ENCODE measurements at places on chromosomes 11 and 22. TPM values are rescaled to one million over a fixed set of nuclear protein-coding genes. Genes with fewer than 3 reads are reported as not detected.

DNA sequence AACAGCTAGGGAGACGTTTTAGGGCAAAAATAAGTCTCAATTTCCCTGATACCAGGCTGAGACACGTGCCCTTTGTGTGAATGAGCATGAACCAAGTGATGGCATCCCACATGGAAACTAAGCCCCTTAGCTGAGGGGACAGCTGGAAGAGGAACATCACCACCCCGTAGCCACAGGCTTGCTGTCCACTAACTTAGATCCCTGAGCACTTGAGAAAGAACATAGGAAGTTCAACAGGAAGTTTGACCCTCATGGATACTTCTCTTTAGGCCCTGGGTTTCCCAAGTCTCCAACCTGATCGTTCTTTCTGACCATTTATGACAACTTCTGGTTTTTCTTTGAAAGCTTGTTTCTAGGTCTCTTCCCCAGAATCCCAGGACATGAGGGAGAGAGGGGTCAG lies 11.6 kb upstream of the CKAP5 start:
- no peak for DNase-seq

DNA sequence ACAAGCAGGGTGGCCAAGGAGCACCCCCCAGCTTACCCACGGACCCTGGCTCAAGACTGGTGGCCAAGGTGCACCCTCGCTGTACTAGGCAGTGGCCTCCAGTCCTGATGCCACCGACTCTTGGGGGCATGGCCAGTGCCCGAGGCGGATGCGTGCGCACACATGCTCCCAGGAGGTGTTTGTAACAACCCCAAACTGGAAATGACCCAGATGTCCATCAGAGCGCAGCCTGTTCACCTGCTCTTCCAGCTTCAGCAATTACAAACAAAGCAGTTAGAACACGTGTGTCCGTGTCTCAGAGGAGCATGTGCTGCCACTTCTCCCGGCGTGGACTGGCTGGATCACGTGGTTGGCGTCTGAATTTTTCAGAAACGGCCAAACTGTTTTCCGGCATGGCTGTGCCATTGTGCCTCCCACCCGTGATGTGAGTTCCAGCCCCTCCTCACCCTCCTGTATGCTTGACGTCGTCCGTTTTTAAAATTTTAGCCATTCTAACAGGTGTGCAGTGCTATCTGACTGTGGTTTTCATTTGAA lies 7.1 kb upstream of the MUC6 start:
- no peak for DNase-seq

DNA sequence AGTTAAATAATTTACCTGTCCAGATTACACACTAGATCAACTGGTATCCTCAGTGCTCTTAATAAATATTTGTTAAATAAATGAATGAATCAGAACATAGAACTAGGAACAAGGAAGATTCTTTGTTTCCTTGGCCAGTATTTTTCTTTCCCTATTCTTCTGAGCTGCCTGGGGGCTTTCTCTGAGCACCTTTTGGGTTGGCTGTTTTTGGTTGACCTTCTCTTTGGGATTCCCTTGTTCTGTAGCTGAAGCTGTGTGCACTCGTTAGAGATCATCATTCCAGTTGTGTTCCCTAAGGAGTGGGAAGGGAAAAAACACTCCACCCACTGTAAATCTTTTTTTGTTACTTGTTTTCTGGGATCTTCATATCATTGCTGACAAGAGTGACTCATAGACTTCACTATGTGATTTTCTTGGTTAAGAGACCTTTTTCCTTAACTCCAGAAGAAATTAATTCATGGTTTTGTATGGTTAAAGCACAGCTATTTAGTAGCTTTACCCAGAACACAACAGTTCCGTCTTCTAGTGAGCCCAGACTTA lies 84.3 kb downstream of the STIM1 start:
- peak; percentile 73 for DNase-seq

PLEKHA7 gene
- polyA plus RNA-seq, result 0.04 TPM

- DNase-seq, result no peak
Observed at GRCh38 chr11:102118937-102119336, 8.7 kb downstream of the YAP1 start.

MGAT3 gene
- polyA plus RNA-seq, result 0.66 TPM

DNA sequence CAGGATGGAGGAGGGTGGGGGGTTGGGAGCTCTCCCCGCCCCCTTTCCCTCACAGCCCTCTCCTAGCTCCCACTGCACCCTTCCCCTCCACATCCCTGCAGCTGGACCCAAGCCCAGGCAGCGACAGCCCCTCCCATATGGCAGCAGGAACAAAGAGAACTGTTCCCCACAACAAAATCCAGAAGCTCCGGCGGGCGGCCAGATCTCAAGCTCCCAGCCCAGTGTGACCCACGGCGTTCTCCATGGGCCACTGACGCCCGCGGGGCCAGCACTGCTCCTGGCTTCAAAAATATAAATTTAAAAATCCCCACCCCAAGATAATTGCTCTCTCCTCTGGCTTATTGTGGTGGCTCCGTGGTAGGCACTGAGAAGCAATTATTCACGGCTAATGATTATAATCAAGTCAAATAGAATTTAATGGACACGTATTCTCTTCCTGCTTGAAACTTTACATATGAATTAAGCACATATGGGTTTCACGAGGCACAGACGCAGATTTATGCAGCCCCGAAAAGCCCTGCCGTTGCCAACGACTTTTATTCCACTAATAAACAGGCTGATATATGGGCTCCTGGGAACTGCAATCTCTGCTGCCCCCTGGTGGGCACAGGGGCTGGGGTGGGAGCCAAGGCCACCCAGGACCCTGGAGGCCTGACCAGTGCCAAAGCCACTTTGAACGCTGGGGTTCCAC lies 17.5 kb downstream of the MACROD1 start:
- no peak for DNase-seq

PLA2G6 gene
- polyA plus RNA-seq, result 10.1 TPM

CARD10 gene
- polyA plus RNA-seq, result 2.3 TPM

GRCh38 chr22:44271732-44272400 lies 40.9 kb downstream of the SHISAL1 start:
- no peak for DNase-seq

GRCh38 chr11:64447831-64448598 lies 89.1 kb downstream of the RPS6KA4 start:
- no peak for DNase-seq

DNA sequence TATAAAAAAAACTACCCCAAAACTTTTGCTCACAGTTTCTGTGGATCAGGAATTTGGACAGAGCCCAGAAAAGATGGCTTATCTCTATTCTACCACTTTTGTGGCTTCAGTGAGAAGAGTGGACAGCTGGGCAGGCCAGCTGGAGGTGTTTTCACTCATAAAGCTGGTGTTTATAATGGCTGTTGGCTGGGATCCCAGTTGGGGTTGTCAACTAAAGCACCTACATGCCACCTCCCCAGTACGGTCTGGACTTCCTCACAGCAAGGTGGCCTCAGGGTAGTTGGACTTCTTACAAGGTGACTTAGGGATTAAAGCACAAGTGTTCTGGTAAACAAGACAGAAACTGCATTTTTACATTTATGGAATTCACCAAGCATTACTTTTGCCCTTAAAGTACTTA lies 171.0 kb downstream of the NELL1 start:
- DNase-seq, result no peak

- DNase-seq, result no peak
Observed at GRCh38 chr11:3203221-3204043, 15.2 kb downstream of the MRGPRG start.

DNA sequence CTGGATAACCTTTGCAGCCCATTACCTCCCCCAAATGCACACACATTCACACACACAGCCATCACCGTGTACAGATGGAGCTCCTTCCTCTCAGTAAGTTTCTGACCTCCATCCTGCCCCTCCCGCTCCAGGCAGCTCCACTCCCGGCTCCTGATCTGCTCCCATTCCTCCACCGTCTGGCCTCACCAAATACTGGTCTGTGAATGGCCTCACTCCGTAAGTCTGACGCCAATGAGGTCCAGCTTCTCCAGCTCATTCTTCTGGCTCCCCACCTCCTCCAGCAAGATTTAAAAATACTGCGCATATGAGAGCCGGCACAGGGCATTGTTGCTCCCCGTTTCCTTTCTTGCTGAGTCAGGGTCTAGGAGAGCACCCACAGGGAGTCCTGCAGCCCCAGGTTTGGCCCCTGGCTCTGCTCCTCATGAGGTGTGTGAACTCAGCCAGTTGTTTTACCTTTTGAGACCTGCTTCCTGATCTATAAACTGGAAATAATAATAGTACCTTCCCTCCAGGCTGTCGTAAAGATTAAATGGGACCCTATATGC lies 14.0 kb upstream of the TUB start:
- no peak for DNase-seq

GRCh38 chr11:15968461-15969130 lies 387.8 kb downstream of the SOX6 start:
- no peak for DNase-seq
